ENCODE measurements at places on chromosomes 1 and 21. TPM values are rescaled to one million over a fixed set of nuclear protein-coding genes. Genes with fewer than 3 reads are reported as not detected.

Gene ANGEL2
- 71.0 TPM for total RNA-seq

Gene INPP5B
- total RNA-seq = 17.7 TPM

Gene CATSPERE
- 1.5 TPM for total RNA-seq

DNA sequence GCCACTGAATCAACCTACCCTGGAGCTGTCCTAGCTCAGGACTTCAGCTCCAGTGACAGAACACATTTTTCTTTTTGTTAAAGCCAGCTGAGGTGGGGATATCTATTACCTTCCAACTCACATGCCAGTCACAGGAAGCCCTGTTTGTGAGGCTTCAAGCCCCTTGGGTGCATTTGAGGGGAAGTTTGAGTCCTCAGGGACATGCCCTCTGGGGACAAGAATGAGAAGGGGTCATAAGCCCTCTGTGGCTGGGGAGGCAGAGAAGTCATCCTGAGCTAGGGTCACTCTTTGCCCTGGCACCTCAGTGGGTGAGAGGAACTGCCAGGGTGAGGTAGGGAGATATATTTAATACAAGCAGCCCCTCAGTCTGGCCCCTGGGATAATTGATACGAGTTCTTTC lies 33.5 kb upstream of the CLDN14 start:
- DNase-seq = no peak

GRCh38 chr1:81998165-81998564 lies 197.4 kb downstream of the ADGRL2 start:
- no peak for DNase-seq
